ENCODE measurements at places on chromosomes 7 and 10. TPM values are rescaled to one million over a fixed set of nuclear protein-coding genes. Genes with fewer than 3 reads are reported as not detected.

- DNase-seq, result no peak
Measured at GRCh38 chr10:116960066-116960776, 44.8 kb downstream of the SHTN1 start.

DNA sequence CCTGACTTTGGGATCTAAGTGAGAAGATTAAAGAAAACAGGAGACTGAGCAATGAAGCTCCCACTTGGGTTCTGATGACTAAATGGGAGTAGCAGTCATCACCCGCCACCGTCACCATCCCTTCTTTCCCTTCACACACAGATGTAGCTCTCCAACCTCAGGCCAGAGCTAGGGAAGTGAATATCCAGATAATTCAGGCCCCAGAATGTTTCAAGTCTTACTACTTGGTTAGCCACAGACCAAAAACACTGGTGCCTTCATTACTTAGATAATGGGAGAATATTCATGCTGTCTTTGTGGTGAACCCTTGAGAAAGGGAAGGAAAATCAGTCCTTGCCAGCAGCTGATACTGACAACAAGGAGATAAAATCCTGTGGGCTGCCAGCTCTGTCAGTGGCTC is 100.7 kb downstream of the OSBPL3 start:
- no peak for DNase-seq

MMD2 gene
- total RNA-seq, result not detected

HHEX gene
- total RNA-seq, result 6.8 TPM

SPDYE2B gene
- total RNA-seq, result not detected
